ENCODE measurements at places on chromosomes 1 and 21.

DNA sequence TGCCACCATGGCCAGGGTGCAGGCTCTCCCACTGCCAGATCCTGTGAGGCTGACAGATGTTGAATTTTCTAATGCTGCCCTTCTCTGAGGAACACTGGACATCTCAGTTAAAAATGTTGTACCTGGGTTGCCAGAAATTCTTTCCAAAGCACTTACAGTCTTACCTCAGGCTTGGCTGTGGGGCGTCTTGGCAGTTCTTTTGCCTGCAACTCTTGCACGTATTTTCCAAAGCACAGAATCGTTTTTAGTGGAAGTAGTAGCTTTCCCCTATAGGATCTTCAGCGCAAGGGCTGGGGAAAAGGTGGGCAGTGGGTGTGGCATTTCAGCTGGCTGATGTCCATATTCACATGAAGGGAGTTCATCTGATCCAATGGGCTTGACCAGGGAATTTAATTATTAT lies 53.9 kb downstream of the EDN2 start:
- DNase-seq, result no peak

DNA sequence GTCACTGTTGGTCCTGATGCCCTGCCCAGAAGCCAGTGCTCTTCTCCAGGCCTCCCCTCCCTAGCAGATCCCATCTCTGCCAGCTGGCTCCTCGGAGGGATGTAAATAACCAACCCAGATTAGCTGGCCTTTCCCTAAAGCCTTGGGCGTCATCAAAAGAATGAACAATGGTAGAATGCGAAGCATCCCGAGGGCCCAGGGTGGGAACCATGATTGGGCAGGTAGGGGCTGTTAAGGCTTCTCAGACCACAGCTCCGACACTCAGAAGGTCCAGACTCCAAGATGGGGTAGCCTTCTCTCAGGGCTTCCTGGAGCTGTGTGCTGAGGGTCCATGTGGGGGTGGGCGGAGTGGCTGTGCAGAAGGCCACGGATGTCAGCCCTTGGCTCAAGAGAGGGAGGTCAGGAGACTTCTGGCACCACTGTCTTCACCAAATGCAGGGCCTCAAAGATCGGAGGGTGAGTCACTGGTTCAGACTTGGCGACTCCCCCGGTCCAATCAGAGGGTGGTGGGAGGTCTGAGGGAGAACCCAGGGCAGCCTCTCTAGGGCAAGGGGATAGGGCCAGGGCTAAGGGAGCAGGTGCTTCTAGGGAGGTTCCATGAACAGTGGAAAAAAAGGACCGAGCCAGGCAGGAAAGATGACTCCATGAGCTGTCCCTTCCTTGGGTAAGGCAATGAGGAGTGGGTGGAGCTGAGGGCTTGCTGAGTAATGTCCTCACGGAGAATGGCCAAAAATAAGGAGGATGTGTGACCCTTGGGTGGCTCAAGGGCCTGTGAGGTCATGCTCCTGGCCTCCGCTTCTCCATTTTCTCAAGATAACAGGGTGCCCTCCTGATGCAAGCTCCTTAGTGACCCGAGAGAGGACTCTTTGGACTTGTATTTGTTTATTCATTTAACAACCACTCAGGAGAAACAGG lies 58.4 kb upstream of the EPS8L3 start:
- peak; percentile 78 for DNase-seq

DNA sequence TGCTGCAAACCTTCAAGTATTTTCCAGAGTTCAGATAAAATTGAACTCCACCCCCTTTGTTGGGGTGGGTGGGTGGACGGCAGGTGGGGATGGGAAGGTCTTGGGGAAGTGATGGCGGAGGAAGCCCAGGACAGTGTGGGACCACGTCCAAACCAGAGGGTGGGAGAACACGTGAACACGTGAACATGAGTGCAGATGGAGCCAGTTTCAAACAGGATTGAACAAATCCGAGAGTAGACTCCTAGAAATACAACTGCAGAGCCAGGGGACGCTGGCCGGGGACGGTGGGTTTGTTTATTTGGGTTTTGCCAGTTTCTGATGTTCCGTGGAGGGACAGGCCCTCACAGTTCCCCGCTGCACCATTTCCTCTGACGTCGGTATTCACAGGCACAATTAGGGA lies 2.9 kb downstream of the KRTAP10-2 start:
- DNase-seq, result no peak

DNA sequence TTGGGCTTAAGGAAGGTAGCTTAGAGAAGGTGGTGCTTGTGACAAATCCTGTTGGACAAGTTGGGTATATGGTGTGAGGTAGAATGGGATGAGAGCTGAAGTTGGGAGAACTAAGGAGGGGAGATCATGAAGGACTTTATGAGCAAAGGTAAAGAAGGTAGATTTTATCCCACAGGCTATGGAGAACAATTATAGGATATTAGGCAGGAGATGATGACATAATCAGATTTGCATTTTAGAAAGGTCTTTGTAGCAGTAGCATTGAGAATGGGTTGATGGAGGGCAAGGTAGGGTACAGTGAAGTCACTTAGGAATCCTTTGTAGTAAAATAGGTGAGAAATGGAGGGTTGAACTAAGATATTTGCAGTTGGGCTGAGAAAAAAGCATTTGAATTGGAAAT lies 14.9 kb upstream of the TCHH start:
- no peak for DNase-seq

GRCh38 chr1:222084996-222085395 lies 343.1 kb upstream of the DUSP10 start:
- DNase-seq, result no peak
